GM18507 (cell line): ENCODE measurements at places on chromosomes 1 and 21.

- DNase-seq, result no peak
These were observed 1.2 kb upstream of the TPRG1L start for GRCh38 chr1:3623441-3624199.

- no peak for DNase-seq
These were observed 660 bp downstream of the CD1C start for GRCh38 chr1:158290321-158290844.

DNA sequence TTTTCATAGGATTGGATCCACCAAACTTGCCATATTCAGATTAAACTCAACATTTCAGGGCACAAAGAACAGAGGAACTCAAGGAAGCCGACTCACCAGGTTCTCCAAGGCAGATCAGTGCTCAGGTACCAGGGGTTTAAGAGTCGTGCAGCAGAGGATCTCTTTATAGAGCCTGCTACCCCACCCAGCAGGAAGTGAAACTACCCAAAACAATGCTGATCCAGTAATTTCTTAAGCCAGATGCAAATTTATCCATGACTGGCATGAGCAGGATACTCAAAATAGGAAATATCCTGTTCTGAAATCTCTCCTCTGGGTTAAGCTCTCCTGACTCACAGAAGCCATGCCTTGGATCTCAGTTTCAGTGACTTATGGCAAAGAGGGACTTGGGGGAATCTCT, at the start of gene SPRR2A:
TSS of gene SPRR2A (minus strand) at position 138 of the 400 bp plus-strand sequence. CDS start 777 bp downstream, outside the sequence.
- no peak for DNase-seq

GRCh38 chr1:7721940-7722669, 49.0 kb upstream of the VAMP3 start:
- no peak for DNase-seq

DNA sequence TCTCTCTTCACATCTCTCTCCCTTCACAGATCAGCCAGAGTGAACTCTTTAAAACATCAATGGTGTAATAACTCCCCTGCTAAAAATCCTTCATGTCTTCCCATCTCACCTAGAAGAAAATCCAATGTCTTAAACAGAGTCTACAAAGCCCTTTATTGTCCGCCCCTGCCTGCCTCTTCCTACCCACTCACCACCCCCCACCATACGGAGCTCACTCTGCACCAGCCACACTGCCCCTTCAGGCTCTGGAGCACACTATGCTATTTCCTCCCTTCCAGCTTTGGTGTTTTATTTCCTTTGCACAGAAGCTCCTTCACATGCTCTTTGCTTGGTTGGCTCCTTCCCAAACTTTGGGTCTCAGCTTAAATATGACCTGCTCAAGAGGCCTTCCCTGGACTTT, 10.2 kb downstream of the CAMK1G start:
- DNase-seq, result no peak

DNA sequence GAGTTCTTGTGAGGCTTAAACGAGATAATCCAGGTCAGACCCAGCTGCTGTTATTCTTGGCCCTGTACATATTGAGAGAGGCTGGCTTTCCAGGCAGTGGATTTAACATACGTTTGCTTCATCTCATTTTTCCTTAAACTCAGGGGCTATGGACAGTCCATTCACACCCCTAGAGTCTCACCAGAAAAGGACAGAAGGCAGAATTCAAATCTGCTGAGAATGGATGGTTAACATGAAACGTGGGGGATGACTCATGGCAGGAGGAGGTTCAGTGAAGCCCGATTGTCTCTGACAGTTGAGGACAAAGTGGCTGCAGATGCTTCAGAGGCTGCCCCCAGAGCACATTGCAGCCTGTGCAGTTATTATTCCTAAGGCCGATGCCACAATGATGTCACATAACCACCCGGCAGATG, 39.5 kb downstream of the TGFB2 start:
- no peak for DNase-seq

GRCh38 chr21:33682992-33683627, 40.8 kb downstream of the ITSN1 start:
- DNase-seq, result no peak

DNA sequence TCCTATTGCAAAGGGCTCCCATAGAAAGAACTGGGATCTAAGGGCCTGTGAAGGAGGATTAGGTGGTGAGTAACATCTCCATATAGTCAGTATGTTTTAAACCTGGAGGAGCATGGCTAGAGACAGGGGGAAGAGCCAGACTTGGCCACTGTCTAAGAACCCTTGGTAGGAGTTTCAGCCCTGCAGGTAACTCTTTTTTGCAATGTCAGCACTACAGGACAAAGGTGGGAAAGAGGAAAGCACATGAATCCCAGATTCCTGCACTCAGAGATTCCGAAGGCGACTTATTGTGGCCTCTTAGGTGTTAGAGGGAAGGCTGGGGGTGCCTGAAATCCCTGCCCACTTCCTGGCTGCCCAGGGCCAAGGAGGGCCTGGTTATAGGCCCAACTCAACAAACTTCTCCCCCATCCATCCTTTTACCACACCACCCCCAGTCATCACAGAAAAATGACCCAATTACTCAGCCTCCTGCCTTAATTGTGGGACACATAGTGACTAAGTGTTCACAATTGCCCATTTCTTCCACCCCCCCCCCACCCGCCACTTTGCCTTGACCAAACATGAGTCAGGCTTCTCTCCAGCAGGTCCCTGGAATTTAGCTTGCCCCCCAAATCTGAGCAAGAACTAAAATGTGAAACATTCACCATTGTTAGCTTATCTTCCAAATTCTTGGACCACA, 1.9 kb upstream of the NTNG1 start:
- DNase-seq, result no peak

- no peak for DNase-seq
These were observed 43.3 kb downstream of the VTCN1 start for GRCh38 chr1:117167402-117167801.

GRCh38 chr1:62029704-62030103, 164.9 kb upstream of the L1TD1 start:
- DNase-seq, result no peak

- no peak for DNase-seq
These were observed 9.1 kb downstream of the NTNG1 start for GRCh38 chr1:107149946-107150345.

DNA sequence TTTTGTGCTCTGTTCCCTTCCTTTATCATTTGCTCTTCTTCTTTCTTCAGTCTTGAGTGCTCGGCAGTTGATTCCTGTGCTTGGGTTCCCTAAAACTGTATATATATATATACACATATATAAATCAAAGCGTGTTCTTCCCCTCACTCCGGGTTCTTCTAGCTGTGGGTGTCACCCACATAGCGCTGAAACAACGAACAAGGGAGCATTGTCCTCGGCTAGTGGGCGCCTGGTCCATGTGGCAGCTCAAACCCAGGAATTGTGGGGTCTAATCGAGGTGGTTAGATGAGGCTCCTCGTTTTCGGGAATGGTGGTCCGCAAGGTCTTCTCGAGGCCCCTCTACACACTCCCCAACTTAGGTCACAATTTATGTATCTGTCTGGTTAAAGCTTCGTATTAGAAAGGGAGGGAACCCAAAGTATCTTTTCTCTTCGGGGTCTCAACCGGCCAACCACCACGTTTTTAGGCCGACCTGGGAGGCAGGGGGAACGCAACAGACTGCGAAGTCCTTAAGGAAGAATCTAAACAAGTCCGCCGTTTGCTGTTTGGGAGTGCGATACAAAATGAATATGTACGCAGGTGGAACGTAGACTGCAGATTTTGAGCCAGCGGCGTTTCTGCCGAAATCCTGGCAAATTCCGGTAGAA, 504 bp upstream of the SDHC start:
- DNase-seq, result no peak

- DNase-seq, result no peak
These were observed 134.9 kb upstream of the GRIK3 start for GRCh38 chr1:37169241-37169640.

GRCh38 chr1:247638781-247639180, 33.4 kb downstream of the OR2G3 start:
- DNase-seq, result no peak

DNA sequence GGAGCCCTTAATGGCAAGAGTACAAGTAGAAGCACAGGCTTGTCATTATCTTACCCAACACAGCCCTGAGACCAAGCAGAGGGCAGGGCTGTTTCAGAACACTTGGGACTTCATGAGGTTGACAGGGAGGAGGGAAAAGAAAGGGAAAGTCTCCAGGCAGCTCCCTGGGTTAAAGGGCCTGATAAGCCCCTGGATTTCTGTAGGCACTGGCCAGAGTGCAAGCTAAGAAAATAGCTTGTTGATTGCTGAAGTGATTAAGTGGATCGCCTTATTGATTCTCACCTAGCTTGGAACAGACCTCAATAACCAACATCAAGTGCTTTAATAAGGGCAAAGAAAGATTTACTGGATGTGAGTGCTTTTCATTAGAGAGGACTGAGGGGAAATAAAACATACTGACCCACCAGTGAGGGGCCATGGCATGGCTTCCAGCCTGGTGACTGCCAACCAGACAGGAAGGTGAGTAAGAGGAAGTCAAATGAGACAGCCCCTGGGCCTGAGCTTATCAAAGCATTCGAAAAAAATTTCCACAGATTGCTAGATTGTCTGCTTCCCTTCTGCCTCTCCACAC, 121.4 kb upstream of the NFIA start:
- no peak for DNase-seq
